ENCODE measurements at places on chromosomes 2 and 18.

- no peak for DNase-seq
Observed at GRCh38 chr18:77617694-77618093, 368.0 kb downstream of the GALR1 start.

GRCh38 chr18:46239549-46239948 is 135.4 kb downstream of the HAUS1 start:
- DNase-seq: no peak

DNA sequence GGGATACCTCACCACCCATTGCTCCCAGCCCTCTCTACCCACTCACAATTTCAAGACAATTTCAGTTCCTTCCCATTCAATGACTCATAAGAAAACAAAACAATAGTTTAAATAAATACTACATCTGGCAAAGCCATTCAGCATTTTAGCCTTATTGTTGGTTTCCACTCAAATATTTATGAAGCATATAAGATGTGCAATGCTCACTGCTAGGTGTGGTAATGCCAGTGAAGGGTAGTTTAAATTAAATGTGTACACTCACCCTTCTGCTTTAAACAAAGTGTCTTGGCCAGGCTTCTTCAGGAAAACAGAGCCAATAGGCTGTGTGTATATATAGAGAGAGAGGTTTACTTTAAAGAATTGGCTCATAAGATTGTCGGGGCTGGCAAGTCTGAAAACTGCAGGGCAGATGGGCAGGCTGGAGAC is 37.0 kb downstream of the INO80C start:
- DNase-seq: no peak

DNA sequence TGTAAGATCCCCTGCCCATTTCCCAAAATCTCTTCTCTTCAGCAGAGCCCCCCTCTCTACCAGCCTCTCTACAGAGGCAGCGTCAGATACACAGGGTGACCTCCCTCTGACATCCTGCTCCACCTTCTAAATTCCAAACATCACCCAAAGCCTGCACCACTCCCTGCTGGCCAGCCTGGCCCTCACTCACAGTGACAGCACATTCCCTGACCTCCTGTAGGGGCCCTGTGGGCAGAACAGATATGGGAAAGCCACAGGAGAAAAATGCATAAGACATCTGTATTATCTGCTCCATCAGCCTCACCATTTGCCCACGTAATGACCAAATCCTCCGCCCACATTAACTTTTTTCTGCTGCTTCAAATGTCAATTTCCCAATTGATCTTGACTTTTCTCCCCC is 40.6 kb downstream of the TRABD2A start:
- no peak for DNase-seq

DNA sequence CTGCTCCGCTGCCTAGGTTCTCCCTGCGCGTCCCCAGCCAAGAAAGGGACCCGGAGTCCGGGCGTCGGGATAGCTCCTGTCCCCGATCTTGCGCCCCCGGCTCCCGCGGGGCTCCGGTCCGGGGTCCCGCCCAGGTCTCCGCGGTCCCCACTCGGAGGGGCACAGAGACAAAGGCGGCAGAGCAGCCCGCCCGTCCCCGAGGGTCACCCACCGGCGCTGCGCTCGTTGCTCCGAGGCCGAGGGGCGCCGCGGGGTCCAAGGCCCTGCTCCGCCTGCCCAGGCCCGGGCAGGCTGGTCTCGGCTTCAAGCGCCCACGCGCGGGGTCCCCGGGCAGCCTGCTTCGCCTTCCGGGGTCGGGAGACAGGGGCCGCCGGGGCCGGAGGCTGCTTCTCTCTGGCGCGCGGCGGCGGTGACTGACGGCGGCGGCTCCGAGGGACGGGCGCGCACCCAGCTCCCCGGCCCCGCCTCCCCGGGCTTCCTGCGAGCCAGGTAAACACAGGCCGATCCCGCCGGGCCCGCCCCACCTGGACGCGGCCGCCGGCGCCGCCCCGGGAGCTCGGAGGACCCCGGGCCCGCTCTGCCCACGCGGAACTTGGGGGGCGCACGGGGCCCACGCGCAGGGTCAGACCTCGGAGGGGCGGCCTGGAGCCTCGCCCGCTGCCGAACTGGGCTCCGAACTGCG is at the start of gene MBP:
Gene MBP, minus strand, starts transcription at position 415 of the 682 bp plus-strand sequence. CDS start 27,522 bp downstream, outside the sequence.
- peak; percentile 51 for DNase-seq

GRCh38 chr18:63970809-63971205 is 926 bp downstream of the SERPINB8 start:
- no peak for DNase-seq

DNA sequence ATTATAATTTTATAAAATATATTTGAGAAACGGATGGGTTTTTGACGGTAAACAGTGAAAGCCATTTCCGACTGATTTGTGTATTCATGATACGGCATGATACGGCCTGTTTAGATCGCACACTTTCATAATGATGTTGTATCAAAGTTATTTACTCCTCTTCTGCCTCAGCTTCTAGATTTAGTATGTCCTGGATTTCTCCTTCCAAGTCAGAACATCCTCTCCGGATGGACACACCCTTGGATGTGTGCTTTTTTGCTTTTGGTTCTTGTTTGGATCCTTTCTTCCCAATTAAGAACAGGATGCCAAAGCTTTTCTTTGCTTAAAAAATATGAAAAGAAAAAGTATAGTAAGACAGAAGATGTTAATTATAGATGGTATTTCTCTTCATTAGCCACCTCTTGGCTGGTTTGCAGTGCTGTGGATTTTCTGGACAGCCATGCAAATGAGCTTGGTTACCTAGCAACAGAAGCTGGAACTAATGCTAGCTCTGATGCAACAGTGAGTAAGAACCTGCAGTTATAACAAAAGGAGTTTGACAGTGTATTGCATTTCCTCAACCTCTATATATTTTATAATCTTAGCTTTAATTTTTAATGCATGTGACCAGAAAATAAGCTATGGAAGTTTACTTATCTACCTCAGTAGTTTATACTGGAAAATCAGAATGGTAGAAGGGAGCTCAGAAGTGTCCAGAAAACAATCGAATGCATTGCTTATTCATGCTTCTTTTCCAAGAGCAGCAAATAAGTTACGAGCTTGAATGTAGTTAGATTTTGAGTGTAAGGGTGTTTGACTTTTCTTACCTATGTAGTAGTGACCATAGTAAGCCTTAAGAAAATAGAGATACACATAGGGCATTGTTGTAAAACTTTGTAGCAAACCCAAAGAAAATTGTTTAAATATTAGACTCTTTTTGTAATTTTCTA is 27.9 kb downstream of the RMND5A start:
- peak; percentile 1 for DNase-seq

DNA sequence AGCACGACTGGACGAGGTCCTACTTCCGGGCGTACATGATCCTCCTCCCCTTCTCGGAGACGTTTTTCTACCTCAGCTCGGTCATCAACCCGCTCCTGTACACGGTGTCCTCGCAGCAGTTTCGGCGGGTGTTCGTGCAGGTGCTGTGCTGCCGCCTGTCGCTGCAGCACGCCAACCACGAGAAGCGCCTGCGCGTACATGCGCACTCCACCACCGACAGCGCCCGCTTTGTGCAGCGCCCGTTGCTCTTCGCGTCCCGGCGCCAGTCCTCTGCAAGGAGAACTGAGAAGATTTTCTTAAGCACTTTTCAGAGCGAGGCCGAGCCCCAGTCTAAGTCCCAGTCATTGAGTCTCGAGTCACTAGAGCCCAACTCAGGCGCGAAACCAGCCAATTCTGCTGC is 24.8 kb downstream of the LYPD1 start:
- DNase-seq: no peak

GRCh38 chr18:74356959-74357358 is 41.3 kb downstream of the C18orf63 start:
- no peak for DNase-seq

GRCh38 chr2:103809415-103809814 is 1044.5 kb upstream of the POU3F3 start:
- no peak for DNase-seq

GRCh38 chr2:16252891-16253290 is 312.5 kb downstream of the MYCN start:
- no peak for DNase-seq

DNA sequence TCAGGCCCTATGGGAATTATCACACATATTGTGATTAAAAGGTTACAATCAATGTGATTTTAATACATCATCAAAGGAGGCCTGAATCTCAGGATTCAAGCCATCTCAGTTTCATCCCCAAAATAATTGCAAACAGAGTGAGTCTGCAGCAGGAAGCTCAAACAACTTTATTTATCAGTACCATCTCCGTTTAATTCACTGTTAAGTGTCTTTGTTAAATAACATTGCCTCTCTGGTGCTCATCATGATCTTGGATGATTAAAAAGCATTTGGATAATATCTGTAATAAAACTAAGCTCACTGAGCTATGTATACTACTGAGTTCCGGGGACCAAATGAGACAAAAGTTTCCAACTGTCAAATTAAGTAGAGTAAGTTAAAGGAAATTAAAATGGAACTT is 817.8 kb upstream of the CNTNAP5 start:
- DNase-seq: no peak

DNA sequence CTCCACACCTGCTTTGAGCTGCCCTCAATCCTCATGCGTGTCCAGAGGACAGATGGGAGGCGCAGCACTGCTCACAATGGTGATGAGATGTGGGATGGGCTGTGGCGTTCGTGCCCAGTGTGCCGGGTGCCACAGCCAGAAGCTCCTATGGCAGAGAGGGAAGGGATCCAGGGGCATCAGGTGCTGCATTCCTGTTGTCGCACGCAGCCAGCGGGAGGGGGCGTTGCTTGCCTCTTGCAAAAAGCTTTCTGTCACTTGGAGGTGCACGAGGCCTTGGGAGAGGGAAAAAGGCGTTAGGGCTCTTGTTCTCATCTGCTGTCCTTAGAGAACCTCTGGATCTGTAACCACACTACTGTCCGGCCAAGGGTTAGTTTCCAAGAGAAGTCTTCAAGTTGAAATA is 29.2 kb upstream of the ALLC start:
- DNase-seq: peak; percentile 78

- no peak for DNase-seq
Observed at GRCh38 chr2:12335131-12335530, 381.6 kb upstream of the TRIB2 start.

- no peak for DNase-seq
Observed at GRCh38 chr2:73004466-73004865, 67.0 kb downstream of the SFXN5 start.

- DNase-seq: no peak
Observed at GRCh38 chr2:208062961-208063360, 37.6 kb upstream of the PLEKHM3 start.
